ENCODE measurements at places on chromosomes 1 and 21.
A peak's percentile ranks its signal among the peaks of the same experiment; 100 is the strongest.

GRCh38 chr21:37767984-37768383 is 148.3 kb downstream of the KCNJ6 start:
- no peak for DNase-seq

DNA sequence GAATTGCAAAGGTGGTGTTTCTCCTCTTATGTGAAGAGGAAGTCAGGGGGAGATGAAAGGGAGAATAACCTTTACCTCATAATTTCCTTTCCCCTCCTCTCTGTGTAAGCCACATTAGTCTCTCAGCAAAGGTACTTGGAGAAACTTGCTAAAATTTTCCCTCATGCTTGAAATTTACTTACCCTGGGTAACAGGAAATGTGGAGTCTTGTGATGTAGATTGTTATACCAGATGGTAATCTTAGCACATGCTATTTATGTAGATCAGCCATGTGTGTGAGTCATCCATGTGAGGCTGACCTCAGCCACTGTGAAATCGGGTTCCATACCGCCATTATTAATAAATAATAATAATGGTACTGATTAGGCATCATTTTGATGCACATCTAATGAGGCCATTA is 128.4 kb downstream of the TGFB2 start:
- peak; percentile 62 for DNase-seq

DNA sequence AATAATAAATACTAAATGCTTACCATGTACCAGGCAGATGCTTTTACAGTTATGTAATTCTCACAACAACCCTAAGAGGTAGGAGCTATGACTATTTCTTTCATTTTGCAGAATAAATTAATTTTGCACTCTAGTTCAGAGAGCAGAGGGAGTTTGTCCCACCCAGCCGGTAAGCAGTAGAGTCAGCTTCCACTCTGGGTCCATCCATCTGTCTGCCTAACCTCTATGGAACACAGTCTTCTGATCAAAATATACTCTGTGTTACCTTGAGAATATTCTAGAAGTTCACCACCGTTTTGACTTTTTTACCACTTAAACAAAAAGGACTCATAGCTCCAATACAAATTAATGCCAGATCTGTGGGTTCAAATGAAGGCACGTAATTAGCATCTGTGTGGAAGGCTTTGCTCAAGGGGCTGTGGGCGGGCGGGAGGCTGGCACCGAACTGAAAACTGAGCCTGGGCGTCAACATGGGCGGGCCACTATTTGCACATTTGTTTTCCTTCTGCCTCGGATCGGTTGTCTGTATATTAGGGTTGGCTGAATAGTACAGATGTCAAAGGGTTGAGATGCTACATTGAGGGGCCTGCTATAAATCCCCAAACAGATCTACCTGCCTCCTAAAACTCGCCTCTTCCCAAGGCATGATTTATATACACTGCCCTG is 33.1 kb upstream of the LMO4 start:
- DNase-seq: no peak

DNA sequence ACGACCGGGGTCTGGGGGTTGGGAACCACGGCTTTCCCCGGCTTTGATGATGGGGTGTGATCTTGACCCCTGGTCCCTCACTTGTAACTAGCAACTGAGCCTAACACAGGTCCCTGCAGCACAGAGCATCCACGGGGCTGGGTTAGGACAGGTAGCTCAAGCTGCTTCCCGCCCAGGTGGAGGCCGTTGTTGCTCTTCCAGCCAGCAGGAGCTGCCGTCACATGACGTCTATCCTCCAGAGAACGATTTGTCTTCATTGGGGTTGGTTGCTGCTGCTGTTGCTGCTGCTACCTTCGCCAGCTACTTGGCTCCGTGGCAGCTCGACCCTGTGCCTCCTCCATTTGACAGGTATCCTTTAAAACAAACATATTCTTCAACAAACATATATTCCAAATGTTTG is 74.3 kb upstream of the ADAR start:
- no peak for DNase-seq

- DNase-seq: no peak
These were observed 317.2 kb upstream of the DEPDC1 start for GRCh38 chr1:68814067-68814466.

- DNase-seq: no peak
These were observed 1.5 kb downstream of the SPATA6 start for GRCh38 chr1:48470481-48470855.

DNA sequence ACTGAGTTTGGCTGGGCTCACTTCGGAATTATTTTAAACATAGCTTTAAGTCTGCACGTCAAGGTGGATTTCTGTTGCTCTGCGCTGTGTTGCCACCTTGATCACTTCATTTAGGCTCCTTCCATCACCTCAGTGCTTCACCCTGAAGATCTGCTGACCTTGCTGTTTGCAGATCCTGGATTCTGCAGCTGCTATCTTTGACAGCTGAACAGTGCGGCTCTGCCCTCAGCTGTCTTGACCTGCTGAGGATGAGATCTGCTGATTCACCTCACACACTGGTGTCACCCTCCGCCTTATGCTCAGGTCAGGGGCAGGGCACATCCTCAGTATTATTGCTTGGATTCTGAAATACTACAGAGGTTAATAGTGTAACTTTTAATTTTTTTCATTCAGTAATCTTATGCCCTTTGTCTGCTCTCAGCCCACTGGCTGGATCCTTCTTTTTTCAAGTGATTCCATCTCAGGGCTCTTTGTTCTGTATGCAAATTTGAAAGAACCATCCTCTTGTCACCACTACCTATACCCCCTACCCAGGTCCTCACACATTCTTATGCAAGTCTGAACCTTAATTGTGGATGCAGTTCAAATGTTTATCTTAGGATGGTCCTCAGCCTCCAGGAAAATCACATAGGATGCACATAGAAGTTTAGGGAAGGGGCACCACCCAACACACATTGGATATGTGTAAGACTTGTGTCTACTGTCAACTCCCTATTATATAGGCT is 364.0 kb downstream of the OLFM3 start:
- no peak for DNase-seq

GRCh38 chr1:226688808-226689207 is 50.3 kb downstream of the ITPKB start:
- DNase-seq: no peak
